Activated naive CD4-positive, alpha-beta T cell (primary cell): ENCODE measurements at places on chromosomes 11 and 22.

DNA sequence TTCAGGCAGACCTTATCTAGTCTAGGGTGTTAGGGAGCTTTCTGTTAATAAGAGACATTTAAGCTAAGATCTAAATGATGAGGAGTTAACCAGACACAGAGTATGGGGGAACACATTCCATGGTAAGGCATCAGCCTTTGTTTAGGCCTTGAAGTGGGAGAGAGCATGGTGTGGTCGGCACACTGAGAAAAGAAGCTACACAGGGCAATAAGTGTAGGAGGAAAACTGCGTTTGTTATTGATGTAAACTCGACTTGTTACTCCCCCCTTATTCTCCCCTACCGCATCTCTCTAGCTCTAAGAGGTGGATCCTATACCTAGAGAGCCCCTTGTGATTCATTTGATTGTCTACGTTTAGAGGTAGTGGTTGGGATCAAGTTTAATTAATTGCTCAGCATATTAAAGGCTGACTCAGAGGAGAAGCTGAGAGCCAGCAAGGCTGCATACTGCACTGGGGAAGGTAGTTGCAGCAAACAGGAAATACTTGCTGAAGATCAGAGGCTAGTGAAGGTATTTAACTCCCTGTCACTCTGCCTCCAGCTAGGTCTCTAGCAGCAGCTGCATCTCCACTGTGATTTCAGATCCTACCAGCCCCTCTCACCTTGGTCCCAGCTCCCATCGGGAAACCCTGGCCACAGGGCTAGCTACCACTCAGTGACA, 86.8 kb upstream of the TEAD1 start:
- no peak for DNase-seq

DNA sequence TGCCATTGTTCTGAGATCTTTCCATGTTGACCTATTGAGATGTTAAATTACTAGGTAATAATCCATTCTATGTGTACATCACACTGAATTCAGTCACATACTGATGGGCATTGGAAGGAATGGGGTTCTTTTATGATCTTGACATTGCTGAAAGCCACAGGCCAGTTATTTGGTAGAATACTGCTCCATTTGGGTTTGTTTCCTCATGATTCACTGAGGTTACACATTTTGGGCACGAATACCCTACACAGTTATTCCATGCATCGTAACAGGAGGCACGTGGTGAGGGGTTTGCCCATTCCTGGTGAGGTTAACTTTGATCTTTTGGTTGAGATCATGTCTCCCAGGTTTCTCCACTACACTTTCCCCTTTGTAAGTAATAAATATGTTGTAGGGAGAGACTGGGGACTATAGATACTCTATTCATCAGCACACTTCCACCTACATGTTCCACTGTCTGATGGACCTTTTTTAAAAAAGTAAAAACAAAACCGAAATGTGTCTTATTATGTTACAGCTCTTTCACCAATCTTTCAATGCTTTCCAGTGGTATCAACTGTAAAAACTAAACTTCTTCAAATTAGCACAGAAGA, 12.0 kb upstream of the FOLR1 start:
- DNase-seq: no peak

GRCh38 chr11:78607696-78608095, 33.0 kb upstream of the NARS2 start:
- DNase-seq: no peak

DNA sequence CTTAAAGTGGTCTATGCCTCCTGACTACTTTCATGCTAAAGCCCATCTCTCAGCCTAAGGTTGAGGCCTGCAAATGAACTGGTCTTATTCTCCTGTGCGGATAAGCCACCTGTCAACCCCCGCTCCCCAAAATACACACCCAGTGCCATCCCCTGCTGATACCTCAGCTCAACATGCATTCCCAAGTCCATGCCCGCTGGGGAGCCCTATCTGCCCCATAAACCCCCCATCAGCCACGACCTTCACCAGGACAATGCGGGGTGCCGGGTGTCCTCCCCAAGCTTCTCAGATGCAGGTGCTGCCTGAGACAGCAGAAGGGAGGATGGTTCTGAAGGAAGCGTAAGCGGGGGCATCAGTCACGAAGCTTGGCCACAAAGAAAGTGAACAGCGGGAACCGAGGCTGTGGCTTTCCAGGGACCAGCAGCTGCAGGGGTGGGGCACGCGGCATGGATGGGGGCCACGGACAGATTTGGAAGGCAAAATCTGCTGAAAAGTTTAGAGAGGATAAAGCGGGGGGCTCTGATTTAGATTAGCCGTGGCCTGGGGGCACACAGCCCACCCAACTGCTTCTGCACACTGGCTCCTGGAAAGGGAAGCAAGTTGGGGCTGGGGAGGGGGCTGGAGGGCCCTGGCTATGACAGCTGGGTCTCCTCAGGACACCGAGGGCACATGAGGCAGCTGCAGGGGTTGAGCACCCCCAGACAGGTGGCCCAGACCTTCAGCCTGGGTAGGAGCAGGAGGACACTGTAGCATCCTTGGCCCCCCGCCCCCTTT, 1391.9 kb downstream of the TBC1D22A start:
- no peak for DNase-seq

DNA sequence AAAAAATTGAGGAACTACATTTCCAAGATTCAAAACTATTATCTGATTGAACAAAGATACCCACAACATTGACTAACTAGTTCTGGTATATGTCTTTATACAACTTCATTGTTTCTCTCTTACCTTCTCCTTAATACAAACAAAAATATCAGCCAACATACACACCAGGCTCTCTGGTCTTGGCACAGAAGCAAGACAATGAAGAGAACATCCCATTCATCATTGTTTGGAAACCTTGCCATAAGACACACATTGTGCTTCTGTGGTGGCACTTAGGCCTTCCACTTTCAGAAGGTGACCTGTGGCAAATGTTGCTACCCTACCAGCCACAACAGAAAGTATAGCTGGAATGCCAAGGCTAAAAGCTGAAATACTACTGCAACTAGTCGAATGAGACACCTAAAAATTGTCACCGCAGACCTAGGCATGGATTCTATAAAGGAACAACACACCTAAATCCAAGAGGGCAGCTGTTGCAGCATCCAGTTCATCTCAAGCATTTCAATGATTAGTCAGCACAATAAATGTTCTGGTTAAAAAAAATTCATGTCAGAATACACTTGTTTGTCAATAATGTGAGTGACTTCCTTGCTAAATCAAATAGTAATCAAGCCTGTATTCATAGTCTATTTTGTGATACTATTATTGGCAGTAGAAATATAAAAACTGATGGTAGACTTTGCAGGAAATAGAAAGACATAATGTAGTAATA, 26.3 kb downstream of the MAP6 start:
- no peak for DNase-seq

DNA sequence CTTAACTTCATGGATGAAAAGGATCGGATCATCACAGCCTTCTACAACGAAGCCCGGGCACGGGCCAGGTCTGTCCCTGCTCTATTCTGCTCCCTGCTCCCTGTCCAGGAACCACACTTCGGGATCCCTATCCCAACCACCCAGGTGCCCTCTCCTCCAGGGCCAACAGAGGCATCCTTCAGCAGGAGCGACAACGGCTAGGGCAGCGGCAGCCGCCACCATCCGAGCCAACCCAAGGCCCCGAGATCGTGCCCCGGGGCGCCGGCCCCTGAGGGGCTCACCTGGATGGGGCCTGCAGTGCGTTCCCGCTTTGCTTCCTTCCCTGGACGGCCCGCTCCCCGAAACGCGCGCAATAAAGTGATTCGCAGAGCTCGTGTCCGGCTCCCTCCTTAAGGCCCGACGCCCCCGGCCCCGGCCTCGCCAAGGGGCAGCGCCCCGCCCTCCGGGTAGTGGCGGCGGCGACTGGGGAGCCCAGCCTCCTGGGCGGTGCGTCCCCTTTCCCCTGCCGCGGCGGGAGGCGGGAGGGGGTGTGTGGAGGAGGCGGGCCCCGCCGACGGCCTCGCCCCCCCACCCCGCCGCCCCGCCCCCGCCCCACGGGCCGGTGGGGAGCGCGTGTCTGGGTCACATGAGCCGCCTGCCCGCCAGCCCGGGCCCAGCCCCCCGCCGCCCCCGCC, at the start of gene VEGFB:
Gene VEGFB (plus strand): TSS at position 672 of the 674 bp plus-strand sequence. CDS start 250 bp downstream, outside the sequence.
- DNase-seq: no peak
